ENCODE measurements at places on chromosomes 12 and 14. TPM values are rescaled to one million over a fixed set of nuclear protein-coding genes. Genes with fewer than 3 reads are reported as not detected.

DNA sequence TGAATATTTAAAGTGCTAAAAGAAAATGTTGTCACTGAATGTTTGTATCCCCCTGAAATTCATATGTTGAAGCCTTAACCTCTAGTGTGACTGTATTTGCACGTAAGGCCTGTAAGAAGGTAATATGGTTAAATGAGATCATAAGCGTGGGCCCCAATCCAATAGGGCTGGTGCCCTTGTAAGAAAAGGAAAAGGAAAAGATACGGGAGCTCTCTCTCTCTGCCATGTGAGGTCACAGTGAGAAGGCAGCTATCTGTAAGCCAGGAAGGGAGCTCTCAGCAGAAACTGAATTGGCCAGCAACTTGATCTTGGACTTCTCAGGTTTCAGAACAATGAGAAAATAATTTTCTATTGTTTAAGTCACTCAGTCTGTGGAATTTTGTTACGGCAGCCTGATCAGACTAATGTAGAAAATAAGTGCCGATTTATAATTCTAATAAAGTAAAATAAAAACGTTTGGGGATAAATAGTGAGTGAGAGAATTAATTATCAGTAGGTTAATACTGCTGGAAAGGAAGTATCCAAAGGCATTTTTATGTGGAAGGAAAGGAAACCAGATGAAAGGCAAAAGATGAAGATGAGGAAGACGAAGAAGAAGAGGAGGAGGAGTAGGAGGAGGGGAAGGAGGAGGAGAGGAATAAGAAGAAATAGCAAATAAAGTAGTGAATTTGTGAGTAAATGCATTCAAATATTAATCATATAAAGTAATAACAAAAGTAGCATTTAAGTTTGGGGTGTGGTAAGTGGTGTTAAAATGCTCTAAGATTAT, 188.5 kb upstream of the KRR1 start:
- no peak for DNase-seq

GRCh38 chr14:63308723-63309317, 9.9 kb downstream of the GPHB5 start:
- DNase-seq = peak; percentile 53

ARHGAP9 gene
- 0.75 TPM for total RNA-seq

DNA sequence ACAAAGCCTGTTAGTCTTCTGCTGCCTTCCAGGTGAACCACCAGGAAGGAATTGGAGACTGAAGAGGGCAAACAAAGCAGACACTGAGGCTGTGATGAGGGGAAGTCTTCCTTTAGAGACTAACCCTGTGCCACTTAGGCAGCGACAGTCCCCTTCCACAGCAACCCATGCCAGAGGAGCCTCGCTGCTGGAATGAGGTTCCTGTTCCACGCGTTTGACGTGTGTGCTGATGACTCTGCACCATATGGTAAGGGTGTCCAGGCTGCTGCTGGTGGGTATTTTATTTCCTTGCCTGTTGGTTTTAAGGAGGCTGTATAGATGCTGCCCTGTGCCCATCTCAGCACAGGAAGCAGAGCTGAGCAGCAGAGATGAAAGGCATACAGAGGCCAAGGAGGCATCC, 361.9 kb upstream of the FKBP4 start:
- no peak for DNase-seq

ABCB9 gene
- 8.1 TPM for total RNA-seq

AVPR1A gene
- not detected for total RNA-seq

TEX22 gene
- total RNA-seq = 0.86 TPM

GRCh38 chr12:99029511-99030271, 384.6 kb downstream of the APAF1 start:
- no peak for DNase-seq

DNA sequence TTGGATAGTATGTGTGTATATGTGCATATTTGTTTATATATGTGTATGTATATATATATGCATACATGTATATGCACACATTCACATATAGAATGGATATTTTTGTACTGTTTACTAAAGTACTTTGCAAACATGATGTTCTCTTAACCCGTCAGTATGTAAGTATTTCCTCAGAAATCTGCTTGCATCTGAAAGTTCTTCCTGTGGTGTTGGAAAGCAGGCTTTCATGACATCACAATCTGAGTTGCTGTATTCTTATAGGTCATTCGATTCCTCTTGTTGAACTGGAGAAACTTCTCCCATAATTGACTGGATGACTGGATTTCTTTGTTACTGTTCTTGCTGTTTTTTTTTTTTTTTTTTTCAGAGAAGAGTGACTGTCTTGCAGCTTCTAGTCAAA, 29.1 kb downstream of the GABARAPL1 start:
- no peak for DNase-seq

RILPL2 gene
- total RNA-seq = 3.2 TPM

Data from Caco-2 (cell line).